ENCODE measurements at places on chromosomes 12 and 14.

- DNase-seq, result no peak
Measured at GRCh38 chr12:91249054-91249453, 66.4 kb upstream of the DCN start.

DNA sequence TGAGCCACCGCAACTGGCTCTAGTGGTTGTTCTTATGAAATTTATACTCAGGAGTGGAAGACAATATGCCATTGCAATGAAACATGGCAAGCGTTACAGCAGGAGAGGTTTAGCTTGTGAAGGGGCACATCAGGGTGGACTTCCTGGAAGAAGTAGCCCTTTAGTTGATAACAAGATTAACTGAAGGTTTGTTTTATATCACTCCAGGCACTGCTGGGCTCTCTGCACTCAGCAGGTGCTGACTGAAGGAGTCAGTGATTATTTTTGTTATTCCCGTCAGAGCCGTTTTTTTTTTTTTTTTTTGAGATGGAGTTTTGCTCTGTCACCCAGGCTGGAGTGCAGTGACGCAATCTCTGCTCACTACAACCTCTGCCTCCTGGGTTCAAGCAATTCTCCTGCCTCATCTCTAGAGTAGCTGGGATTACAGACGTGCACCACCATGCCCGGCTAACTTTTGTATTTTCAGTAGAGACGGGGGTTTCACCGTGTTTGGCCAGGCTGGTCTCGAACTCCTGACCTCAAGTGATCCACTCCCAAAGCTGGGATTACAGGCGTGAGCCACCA lies 17.6 kb upstream of the GPR68 start:
- no peak for DNase-seq

DNA sequence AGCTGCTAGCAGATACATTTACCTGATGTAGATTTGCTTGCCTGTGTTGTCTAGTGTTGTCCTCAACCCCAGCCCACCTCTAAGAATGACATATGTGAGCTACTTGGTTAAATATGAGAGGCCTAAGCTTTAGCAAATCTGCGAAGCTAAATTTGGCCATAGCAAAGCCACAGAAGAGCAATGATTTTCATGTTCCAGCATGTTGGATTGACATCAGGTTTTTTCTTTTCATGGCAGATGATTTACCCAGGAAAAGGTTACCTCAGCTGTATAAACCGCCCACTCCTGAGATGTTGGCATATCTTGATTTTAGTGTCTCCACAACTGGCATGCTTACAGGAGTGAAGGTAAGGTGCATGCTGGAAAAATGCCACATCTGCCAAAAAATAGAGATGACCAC lies 36.4 kb upstream of the ATF1 start:
- no peak for DNase-seq

GRCh38 chr12:32395026-32395425 lies 4.3 kb upstream of the FGD4 start:
- DNase-seq, result no peak

- no peak for DNase-seq
Measured at GRCh38 chr12:2958432-2959191, 585 bp upstream of the TEAD4 start.

GRCh38 chr12:110687396-110688169 lies 1.3 kb downstream of the HVCN1 start:
- DNase-seq, result no peak

DNA sequence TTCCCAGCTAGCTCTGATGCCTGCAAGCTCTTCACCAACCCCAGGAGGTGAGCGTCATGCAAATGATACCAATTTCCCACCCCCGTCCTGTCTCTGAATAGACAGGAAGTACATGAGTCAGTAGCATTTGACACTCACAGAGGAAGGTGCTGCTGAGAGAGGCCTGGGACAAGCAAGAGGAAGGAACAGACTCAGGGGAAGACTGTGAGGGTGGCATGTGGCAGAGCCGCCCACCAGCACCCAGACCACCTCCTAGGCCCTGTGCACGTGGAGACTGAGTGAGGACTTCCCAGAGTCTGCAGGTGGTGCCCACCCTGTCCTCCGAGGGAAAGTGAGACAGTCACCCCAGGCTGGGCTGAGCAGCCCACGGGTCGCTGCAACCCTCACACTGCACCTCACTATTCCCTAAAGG lies 199.5 kb upstream of the SFSWAP start:
- peak; percentile 23 for DNase-seq

GRCh38 chr12:76947304-76947703 lies 68.5 kb upstream of the CSRP2 start:
- DNase-seq, result no peak

DNA sequence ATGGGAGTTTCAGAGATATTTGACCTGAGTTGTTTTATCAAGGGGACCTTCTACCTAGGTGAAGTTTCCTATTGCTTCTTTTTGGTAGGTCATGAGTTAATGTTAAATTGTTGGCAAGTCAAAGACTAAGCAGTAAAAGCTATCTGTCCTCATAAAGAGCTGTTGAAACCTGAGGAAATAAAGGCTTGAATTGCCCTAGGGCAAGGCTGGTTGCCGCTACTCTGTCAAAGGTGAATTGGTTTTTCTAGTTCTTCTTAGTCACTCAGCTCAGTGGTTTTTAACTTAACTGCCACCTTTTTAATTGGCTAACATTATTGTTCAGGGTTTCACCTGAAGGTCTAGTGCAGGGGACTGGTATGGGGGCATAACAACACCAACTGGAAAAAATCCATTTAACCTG lies 441.6 kb upstream of the FBXO33 start:
- no peak for DNase-seq

GRCh38 chr12:87094356-87094755 lies 838.2 kb upstream of the MGAT4C start:
- no peak for DNase-seq

- no peak for DNase-seq
Measured at GRCh38 chr12:109836916-109837315, 3.7 kb upstream of the TRPV4 start.

DNA sequence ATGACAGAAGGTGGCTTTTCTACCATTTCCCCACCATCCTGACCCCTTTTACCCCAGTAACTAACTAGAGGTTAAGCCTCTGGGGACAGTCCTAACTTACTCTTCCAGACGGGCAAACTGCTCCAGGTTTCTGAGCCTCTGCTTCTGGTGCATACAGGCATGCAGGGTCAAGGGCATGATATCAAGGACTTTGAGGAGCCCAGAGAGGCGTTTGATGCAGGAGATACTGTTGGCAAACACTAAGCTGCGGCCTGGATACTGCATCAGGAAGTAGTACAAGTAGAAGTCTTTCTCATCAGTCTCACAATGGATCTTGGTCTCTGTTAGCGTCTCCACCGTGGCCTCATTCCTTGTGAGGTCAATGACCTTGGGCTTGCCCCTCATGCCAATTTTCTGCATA lies 21.0 kb downstream of the DDX24 start:
- no peak for DNase-seq

GRCh38 chr14:35877276-35877675 lies 51.1 kb downstream of the BRMS1L start:
- DNase-seq, result no peak

- no peak for DNase-seq
Measured at GRCh38 chr14:43087666-43088065, 1419.4 kb downstream of the FSCB start.

DNA sequence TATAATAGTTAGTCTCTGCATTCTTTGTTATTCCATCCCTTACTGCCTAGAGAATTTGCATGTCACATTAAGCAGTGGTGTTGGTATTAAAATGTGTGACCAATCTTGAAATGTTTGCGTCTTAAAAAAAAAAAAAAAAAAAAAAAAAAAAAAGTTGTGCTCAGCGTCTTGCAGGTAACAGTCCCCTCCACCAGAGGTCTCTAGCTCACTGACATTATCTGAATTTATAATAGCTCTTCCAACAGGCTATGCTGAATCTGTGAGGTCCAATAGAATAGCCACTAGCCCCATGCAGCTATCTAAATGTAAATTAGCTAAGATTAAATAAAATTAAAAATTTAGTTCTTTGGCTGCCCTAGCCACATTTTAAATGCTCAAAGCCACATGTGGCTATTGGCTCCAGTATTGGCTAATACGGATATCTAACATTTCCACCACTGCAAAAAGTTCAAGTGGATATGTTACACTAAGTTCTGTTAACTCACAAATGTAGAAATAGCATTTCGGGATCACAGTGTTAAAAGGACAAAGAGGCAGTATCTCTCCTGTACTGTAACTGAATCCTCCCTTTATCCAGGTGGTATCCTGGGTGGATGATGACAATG lies 28.7 kb downstream of the NKX2-8 start:
- DNase-seq, result no peak

DNA sequence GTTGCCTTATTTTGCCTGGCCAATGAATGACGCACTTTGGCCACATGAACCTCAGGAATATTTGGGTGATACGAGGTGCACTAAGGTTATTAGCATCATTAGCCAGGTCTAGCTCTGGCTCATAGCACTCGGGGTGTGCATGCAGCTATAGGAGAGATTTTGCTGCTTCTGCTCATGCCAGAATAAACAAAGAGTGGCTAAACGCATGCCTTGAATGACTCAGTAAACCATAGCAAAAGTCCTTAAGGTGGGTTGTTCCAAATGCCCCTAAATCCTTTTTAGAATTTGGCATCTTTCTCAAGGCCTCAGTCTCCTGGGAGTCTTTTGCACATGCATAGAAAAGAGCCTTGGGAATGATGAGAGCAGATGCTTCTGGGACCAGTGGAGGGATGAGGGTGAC lies 343.7 kb upstream of the FKBP4 start:
- DNase-seq, result no peak

GRCh38 chr12:88868050-88868449 lies 287.8 kb upstream of the KITLG start:
- no peak for DNase-seq

GRCh38 chr14:41604721-41605531 lies 1.8 kb upstream of the LRFN5 start:
- DNase-seq, result no peak

- no peak for DNase-seq
Measured at GRCh38 chr12:12992418-12993130, 7.5 kb downstream of the HEBP1 start.

GRCh38 chr14:105392131-105393090 lies 5.9 kb upstream of the TEX22 start:
- no peak for DNase-seq

GRCh38 chr12:7451756-7452155 lies 7.8 kb upstream of the CD163L1 start:
- no peak for DNase-seq

DNA sequence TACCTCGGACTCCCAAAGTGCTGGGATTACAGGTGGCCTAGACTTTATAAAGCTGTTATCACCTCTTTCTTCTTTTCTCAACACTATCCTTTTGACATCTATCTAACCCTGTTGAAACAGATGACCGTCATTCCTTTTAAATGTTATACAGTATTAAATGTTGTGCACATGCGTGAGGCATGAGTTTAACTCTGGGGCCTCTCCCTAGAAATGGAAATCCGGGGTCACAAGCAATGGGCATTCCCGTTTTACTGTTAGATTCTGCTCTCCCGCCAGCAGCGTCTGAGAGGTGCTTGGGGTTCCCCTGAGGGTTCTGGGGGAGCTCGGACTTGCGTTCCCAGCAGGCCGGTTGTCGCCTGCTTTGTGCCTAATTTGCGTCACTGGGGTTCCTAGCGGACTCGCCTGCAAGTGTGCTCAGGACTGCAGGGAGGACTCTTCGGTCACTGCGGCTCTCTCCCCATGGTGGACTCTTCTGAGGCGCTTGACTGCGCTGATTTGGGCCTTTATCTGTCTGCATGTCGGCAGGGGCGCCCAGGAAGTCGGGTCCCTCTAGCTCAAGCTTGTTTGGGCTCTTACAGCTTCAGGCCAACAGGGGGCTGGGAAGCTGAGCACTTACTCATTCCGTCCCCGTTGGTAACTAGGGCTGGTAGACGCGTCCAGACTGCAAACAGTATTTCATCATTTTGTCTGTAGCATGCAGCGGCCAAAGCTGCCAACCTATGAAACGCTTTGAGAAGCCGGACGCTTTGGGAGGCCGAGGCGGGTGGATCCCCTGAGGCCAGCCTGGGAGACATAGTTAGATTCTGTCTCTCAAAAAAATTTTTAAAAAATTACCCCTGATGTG lies 1.2 kb upstream of the RAN start:
- DNase-seq, result peak; percentile 42

GRCh38 chr14:57512220-57512619 lies 18.6 kb upstream of the CCDC198 start:
- DNase-seq, result no peak

DNA sequence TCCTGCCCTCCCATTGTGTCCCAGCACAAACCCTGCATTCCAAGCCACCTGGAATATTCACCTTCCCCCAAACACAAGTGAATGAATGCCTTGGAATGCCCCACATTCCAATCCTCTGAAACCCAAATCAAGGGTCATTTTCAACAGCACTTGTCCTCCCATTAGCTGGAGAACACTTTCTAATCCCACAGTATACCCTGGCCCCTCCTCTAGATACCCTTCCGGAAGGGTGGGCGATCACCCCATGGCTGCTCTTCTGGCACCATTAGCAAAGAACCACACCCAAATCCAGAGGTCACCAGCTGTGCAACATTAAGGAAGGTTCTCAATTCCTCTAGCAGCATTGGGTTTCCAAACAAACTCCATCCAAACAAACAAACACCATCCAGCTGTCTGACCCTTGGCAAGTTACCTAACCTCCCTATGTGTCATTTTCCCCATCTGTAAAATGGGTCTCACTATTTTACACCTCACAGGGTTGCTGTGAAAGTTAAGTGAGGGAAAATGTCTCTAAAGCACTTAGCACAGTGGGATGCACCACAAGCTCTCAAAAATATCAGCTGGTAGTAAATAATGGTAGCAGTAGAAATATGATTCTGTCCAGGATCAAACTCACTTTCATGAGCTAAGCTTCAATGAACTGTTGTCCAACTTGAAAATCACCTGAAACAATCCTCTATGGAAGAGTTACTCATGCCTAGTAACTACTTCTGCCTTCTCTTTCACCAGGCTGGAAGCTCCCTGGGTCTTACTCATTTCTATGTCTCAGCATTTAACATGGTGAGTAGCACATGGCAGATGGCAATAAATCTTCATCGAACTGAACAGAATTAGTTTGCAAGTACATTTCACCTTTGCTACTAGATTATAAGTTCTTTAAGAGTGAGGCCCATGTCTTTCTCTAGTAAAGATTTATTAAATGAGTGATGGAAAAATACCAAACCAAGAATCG lies 5.3 kb downstream of the NUAK1 start:
- DNase-seq, result no peak

DNA sequence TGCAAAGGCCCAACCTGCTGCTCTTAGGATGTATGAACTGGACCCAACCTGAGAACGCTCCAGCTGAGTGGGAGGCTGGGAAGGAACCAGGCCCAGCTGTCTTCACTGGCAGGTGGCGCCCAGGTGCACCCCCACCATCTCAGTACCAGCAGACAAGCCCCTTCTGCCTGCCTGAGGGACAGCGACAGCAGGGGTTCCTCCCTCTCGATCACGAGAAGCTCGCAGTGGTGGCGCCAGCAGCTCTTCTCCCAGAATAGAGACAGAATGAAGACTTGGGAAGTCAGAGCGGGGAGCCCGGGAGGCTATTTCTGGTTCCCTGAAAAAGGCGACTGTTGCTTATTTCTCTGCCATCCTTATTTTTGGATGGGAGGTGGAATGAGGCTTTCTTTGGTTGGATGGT lies 46.5 kb downstream of the CHGA start:
- no peak for DNase-seq

- no peak for DNase-seq
Measured at GRCh38 chr14:56733396-56733795, 76.9 kb downstream of the OTX2 start.

All from stimulated activated CD4-positive, alpha-beta T cell treated with anti-CD3 and anti-CD28 coated beads, TNF-alpha, amount 100 ng/mL, for 4 hours (primary cell).